ENCODE measurements at places on chromosomes 5 and 9. TPM values are rescaled to one million over a fixed set of nuclear protein-coding genes. Genes with fewer than 3 reads are reported as not detected.

GRCh38 chr5:61689153-61689846 is 357.2 kb downstream of the ZSWIM6 start:
- DNase-seq: no peak

DNA sequence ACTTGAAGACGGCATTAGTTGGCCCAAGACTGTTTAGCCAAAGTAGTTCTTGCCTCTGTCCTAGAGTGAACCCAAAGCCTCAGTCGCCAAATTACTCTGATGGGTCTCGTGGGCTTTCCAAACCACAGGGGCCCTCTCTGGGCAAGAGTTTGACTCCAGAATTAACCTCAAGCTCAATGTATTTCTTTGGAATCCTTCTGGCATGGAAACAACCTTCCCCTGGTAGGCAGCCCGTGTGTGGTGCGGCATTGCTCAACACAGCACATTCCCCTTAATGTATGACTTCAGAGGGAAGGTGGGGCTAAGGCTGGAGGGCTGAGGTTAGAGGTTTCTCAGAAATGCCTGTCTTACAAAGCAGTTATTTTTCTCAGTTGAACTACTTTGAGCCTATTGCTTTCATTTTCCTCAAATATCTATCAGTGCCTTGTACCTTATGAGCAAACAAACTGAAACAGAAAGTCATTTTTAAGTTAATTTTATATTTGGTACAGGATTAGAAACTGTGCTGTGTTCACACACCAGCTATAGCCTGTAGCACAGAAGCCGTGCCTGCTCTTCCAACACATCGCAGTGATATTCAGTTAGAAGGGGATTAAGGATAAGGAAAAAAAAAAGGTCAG is 123.9 kb upstream of the HAPLN1 start:
- no peak for DNase-seq

DNA sequence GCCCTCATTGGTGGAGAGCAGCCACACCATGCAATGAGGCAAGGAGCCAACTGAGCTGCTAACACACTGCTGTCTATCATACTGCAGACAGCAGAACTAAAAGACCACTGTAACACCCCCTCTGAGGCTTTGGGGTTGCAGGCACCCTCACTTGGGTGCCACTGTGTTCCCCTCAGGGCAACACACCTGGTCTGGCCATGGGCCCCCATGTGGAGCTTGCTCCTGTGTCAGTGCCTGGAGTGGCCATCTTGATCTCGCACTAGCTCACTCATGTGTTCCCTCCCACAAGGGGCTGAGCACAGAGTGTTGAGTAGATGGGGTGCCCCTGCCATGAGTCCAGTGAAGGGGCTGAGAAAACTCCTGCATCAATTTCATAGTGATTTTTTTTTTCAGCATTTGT is 532.4 kb upstream of the FTMT start:
- no peak for DNase-seq

DNA sequence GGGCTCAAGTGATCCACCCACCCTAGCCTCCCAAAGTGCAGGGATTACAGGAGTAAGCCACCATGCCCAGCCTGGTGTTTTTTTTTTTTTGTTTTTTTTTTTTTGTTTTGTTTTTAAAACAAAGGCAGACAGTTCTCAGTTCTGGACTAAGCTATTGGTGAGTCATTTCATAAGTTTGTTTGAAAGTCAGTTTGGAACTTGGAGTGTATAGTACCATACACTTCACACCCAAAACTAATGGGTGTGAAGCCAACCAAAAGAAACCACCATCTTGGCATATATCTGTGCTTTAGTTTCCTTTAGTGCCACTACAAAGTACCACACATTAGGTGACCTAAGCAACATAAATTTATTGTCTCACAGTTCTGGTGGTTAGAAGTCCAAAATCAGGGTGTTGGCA is 13.4 kb downstream of the MAST4 start:
- DNase-seq: no peak

GRCh38 chr5:94268226-94268625 is 350.2 kb downstream of the KIAA0825 start:
- DNase-seq: no peak

DNA sequence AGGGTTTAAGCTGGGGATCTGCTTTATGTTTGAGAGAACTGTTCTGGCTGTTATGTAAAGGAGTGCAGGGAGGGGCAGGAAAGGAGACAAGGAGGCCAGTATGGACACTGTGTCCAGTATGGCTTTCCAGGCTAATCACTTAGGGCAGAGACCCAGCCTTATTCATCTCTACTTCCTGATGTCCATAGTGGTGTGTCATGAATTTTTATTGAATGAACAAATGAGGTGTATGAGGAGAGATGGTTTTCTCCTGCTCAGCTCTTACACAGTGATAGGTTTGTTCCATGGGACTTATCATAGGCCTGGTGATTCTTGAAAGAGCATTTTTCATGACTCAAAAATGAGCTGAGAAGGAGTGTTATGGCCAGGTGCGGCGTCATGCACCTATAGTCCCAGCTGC is 20.5 kb upstream of the FGFR4 start:
- DNase-seq: no peak

- DNase-seq: no peak
Measured at GRCh38 chr9:27108981-27109541, at the start of gene TEK. TEK (plus strand) TSS chr9:27109225; CDS start chr9:27109591, 366 bp downstream.

GRCh38 chr5:93755716-93756115 is 14.3 kb upstream of the POU5F2 start:
- DNase-seq: no peak

- no peak for DNase-seq
Measured at GRCh38 chr9:89678396-89679015, 73.7 kb downstream of the GADD45G start.

DNA sequence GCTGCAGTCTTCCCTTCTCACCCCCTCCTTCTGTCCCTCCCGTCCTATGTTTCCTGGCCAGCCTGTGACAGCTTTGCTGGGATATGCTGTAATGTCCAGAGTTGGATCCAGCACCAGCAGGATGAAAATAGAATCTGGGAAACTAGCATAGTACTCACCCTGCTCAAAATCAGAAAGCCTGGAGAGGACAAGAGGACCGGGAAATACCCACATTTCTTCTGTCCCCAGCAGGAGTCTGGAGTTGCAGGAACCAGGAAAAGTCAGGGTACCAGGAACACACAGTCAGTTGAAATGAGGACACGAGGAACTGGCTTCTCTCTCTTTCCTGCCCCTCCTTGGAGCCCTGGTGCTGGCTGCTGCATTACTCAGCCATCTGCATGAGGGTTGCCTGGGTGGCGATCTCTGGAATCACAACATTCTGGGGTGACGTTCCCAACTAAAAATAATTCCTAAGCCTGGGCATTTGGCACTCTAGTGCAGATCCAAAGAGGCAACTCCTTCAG is 59.6 kb upstream of the NFIL3 start:
- DNase-seq: no peak

DNA sequence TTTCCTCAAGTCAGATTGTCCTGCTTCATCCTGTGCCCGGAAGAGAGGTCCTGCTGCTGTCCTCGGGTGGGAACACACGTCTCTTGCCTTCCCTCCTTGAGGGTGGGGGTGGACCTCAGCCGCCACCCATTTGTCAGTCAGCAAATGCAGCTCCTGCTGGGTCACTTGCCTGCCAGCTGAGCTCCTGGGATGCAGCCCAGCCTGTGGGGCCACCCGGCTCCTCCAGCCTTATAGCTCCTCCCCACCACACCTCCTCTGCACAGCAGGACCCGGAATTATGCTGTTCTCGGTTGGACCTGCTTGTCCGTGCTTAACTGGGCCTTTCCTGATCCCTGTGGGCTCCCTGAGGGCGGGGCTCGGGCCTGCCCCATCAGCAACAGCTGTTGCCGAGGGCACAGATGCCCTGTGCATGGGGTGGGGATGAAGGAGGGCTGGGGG is 52.7 kb downstream of the RXRA start:
- DNase-seq: no peak

GRCh38 chr9:70656281-70656680 is 241.8 kb upstream of the KLF9 start:
- DNase-seq: no peak

- DNase-seq: no peak
Measured at GRCh38 chr5:100706776-100707175, 171.6 kb downstream of the FAM174A start.

GRCh38 chr5:116912221-116912620 is 337.6 kb upstream of the SEMA6A start:
- DNase-seq: no peak

- no peak for DNase-seq
Measured at GRCh38 chr5:14930486-14930885, 58.9 kb upstream of the ANKH start.

DNA sequence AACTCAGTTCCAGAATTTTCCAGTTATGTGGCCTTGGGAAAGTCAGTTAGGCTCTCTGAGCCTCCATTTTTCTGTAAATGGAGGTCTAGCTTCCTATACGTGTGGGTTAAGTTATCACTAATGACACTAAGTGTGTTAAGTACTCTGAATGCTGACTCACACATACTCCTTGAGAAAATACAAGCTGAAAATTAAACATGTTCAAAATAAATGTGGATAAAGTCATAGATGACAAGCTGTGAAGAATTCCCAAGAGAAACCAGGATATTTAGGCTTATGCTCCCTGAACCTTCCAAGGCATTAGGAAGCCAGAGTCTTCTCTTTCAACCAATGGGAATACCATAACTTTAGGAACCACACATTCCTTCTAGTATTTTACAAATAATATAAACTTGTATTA is 58.1 kb downstream of the ABCA1 start:
- DNase-seq: no peak

DNA sequence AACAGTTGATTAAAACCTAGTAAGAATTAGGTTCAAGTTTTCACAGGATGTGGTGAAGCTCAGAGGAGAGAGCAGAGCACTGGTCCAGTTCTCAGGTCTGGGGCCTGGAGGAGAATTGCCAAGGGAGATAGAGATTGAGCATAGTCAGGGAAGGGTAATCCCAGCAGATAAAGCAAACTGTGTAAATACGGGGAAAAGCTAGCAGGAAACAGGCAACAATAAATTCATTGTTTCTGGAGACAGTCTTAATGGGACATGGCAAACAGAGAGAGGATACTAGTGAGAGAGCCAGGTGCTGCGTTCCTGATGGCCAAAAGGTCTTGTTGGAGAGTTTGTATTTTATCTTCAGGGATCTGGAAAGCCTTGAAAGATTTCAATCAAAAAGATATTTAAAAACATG is 333.0 kb downstream of the PDE4D start:
- no peak for DNase-seq

- DNase-seq: no peak
Measured at GRCh38 chr5:180253036-180253824, 38.7 kb downstream of the MAPK9 start.

GRCh38 chr9:90948156-90948555 is 146.5 kb downstream of the SYK start:
- DNase-seq: no peak

Gene GABRA6
- total RNA-seq: not detected

Gene FIBCD1
- not detected for total RNA-seq

Gene SPATA31E1
- not detected for total RNA-seq

Gene ORM2
- not detected for total RNA-seq

Gene OLFM1
- total RNA-seq: not detected

Gene CCDC192
- total RNA-seq: not detected

Gene BICD2
- total RNA-seq: 28.3 TPM

Gene FREM1
- total RNA-seq: not detected

Gene IFNA14
- total RNA-seq: not detected

Gene DIRAS2
- not detected for total RNA-seq

Gene KCTD16
- 0.13 TPM for total RNA-seq

Data from naive thymus-derived CD8-positive, alpha-beta T cell (primary cell).